ENCODE measurements at places on chromosomes 1 and 21. TPM values are rescaled to one million over a fixed set of nuclear protein-coding genes. Genes with fewer than 3 reads are reported as not detected.

ALX3 gene
- total RNA-seq = not detected

NMNAT2 gene
- total RNA-seq = 0.59 TPM

TNFRSF18 gene
- not detected for total RNA-seq

KIAA1614 gene
- 3.7 TPM for total RNA-seq

EDARADD gene
- total RNA-seq = 20.2 TPM

TMPRSS3 gene
- total RNA-seq = not detected

SPRR1A gene
- total RNA-seq = not detected

LMX1A gene
- not detected for total RNA-seq

PLA2G2F gene
- not detected for total RNA-seq

FDPS gene
- 795 TPM for total RNA-seq

CRTC2 gene
- total RNA-seq = 31.7 TPM

TEKT2 gene
- total RNA-seq = not detected

FAM177B gene
- not detected for total RNA-seq

OR14K1 gene
- not detected for total RNA-seq

BRINP3 gene
- not detected for total RNA-seq

JUN gene
- total RNA-seq = 78.7 TPM

LCE1B gene
- total RNA-seq = 1.1 TPM

TAS1R1 gene
- total RNA-seq = 0.09 TPM

CRNN gene
- not detected for total RNA-seq

SPRR4 gene
- not detected for total RNA-seq

AHDC1 gene
- total RNA-seq = 35.3 TPM

GJB3 gene
- 188 TPM for total RNA-seq

FAM151A gene
- total RNA-seq = not detected

ZFP69 gene
- 4.3 TPM for total RNA-seq

CD164L2 gene
- total RNA-seq = 2.7 TPM

Measured in mammary epithelial cell (primary cell).